Substantia nigra (tissue), 51 donors: ENCODE measurements at places on chromosomes 11 and 22.

DNA sequence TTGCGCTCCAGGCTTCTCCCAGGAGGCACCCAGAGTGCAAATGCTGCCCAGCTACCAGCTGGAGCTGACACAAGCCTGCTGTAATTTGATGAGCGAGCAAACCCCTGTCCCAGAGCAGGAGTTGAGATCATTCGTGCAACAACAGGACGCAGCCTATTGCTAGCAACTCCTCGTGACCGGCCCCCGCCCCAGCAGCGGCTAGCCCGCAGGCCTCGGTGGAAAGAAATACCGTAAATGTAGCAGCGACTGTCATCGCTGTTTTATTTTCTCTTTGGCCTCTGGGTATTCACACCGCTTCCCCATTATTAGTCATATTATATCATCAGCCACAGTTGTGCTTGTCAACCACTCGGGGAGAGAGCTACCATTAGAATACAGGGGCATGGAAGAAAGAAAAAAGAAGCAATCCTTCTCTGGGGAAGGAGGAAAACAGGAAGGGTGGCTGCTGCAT lies 59.2 kb upstream of the ATXN10 start:
- DNase-seq = no peak

GRCh38 chr22:39681038-39681861 lies 110.7 kb downstream of the CACNA1I start:
- DNase-seq = no peak

- DNase-seq = no peak
Measured at GRCh38 chr22:40433416-40434090, 63.2 kb downstream of the SGSM3 start.

DNA sequence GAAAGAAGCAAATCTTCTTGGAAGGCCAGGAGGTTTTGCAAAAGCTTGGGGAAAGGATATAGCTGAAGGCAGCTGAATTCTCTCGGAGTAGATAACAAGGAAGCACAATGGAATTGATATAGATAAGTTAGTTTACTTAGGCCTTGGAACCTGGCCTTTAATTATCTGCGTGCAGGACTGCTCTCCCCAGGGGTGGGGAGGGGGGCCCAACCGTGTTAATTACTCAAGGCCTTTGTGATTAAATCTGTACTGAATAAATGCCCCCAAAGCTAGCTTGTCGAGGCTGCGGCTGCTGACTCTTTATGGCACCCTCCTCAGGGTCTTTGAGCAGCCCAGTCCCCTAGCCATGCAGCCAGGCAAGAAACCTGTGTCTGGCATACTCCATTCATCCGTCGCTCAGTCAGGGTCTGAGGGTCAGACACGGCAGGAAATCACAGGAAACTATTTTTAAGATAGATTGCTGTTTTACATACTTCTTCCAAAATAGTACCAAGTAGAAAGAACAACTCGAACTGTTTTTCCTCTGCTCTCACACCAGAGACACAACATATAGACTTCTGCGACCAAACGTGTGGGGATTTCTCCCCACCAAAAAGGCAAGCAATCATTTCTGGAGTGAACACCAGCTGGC lies 36.5 kb downstream of the MS4A2 start:
- no peak for DNase-seq

DNA sequence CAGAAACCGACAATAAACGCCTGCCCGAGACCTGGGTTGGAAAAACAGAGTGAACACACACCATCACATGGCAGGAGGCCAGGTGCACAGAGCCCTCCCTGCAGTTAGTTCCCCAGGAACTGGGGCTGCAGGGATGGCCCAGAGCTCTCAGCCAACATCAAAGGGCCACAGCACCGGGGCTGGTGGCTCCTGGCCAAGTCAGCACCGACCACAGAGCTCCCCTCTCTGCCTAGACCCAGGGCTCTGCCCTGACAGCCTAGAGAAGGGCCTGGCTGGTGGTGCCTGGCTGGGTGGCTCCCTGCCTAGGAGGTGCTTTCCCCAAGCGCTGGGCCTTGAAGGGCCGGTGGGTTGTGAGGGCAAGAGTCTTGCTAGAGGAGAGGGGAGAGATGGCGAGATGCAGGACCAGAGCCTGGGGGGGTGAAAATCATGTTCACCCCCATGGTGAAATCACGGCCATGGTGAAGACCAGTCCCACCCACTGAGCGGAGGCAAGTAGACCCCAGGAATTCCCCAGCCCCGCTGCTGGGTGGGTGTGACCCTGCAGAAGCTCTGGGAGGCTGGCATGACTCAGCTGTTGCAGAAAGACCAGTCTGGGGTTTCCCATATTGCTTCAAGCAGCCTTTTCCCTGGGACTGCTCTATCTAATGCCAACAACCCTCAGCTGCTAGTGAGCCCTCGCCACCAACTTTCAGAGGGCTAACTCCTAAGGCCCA lies 7.2 kb upstream of the BID start:
- DNase-seq = no peak
